ENCODE measurements at places on chromosomes 16 and 17.
A peak's percentile ranks its signal among the peaks of the same experiment; 100 is the strongest.

DNA sequence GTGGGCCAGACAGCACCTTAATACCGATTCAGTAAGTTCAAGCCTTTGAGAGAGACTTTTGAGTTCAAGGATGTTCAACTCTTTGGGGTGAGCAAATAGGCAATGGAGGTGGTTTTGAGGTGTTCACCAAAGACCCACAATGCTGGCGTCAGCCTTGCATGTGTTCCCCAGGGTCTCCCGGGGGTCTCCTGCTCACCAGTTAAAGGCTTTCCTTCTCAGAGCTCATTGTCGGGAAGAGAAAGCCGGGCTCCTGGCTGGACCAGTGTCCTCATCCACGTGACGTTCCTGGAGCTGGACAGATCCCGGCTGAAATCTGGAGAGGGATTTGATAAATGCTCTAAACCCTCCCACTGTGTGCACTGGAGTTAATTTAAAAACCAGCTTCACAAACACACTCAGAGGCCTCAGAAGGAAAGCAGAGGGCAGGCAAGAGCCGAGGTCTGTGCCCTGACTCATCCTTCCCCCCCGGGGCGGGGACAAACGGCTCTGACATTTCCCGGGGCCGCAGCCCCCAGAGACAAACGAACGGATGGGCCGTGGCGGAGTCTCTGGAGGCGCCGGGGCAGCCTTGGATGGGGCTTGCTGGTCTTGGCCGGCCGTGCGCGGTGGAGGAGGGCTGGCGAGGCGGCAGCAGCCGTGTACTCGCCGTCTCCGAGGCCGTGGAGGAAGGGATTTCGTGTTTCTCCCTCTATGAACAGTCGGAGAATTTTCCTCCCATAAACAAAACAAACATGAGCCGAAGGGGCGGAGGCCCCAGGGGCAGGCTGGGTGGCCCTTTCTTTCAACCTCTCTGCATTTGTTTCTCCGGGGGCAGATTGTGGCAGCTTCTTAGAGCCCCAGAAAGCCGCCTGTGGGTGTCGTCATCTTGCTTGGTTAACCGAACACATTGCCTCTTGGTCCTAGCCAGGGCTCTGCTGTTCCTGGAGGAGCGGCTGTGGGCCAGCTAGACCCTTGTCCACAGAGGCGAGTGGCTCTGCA lies 94.2 kb downstream of the NTN1 start:
- DNase-seq = peak; percentile 27

DNA sequence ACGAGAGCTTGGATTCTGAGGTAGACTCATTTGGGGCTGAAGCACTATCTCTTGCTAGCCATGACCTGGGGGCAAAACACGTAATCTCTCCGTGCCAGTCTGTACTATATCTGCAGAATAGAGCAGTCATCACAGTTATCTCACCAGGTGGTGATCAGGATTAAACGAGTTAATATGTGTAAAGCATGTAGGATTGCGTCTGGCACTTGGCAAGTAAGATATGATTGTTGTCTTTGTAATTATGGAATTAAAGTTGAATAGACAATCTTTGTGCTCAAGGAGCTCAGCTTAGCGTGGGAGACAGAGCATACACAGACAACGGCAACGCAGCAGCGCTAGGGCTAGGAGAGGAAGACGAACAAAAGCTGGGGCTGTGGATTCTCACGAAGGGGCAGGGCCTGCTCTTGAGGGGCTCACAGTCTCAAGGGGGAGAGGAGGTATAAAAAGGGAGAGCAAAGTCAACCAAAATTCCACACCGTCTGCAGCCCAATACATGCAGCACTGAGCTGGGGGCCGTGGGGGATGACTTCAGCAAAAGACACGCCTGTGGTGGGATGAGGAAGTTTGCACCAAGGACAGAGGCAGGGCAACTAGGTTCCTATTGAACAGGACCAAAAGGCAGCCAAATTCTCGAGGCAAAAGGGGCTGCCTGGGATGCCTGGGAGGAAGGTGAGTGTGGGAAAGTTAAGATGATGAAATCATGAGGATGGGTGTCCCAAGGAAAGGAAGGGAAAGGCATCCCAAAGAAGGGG lies 68.6 kb downstream of the SDK2 start:
- no peak for DNase-seq

- DNase-seq = no peak
These were observed 124.4 kb upstream of the SDK2 start for GRCh38 chr17:73768691-73769090.

- DNase-seq = no peak
These were observed 4.8 kb downstream of the KRT23 start for GRCh38 chr17:40932608-40933007.

GRCh38 chr16:81435103-81435502 lies 9.5 kb upstream of the CMIP start:
- DNase-seq = no peak

GRCh38 chr17:51454456-51454978 lies 194.2 kb downstream of the UTP18 start:
- DNase-seq = no peak

- no peak for DNase-seq
These were observed 118.0 kb upstream of the PLCG2 start for GRCh38 chr16:81661082-81661481.

DNA sequence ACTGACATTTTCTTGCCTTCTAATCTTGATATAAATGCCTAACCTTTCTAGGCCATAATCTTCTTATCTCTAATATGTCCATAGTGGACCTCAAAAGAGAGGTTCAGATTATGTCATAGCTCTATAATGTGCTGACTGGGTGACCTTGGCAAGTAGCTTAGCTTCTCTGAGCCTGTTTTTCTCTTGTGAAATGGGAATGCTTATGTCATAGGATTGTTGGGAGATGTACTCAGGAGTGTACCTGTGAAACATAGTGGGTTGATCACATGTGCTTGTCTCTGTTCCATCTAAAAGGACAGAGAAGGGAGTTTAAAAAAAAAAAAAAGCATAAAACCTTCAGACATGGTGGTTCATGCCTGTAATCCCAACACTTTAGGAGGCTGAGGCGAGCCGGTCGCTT lies 2.4 kb downstream of the MED9 start:
- DNase-seq = no peak

DNA sequence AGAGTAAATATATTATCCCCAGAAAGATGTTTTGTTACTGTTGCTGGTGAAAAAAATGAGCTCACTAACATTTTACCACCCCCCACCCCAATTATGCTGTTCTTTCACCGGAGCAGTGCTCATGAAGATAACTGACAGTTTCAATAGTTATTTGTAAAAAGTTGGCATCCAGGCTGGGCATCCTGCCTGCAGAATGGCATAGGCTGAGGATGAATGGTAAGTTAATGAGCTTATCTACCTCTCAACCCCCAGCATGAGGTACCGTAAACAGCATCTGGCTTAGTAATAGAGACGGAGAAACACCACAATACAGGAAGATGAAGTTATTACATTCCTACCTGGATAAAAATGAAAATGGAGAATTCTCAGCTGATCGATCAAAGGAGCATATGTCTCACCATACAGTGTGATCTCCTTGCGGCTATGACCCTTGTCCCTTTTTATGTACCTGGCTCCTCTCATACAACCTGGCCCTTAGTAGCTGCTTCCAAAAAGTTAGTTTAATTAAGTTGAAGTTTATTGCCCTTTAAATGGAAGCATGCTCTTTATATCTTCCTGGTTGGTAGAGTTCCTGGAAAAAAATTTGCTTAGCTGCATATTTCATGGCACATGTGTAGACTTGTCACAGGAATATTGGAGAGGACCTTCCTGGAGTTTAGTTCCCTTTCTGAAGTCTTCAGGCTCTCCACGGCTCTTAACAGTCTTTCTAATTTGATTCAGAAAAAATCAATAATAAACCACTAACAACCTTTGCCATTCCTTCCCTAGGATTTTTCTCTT lies 61.2 kb upstream of the MPHOSPH6 start:
- DNase-seq = no peak

- no peak for DNase-seq
These were observed 3.2 kb upstream of the WNT3 start for GRCh38 chr17:46821482-46822387.

DNA sequence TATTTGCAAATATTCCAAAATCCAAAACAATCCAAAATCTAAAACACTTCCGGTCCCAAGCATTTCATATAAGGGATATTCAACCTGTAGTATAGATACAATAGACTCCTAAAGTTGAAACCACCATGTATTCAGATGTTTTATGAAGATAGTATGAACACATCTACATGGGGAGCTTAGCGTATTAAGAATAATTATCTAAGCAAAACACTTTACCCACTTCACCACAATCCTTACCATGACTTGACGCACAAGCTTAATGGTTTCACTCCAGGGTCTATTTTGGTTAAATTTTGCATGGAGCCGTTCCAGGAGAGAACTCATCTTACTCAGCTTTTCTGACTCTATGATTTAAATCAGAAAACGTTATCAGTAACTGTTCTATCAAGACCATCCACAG lies 3.5 kb downstream of the MED1 start:
- no peak for DNase-seq

DNA sequence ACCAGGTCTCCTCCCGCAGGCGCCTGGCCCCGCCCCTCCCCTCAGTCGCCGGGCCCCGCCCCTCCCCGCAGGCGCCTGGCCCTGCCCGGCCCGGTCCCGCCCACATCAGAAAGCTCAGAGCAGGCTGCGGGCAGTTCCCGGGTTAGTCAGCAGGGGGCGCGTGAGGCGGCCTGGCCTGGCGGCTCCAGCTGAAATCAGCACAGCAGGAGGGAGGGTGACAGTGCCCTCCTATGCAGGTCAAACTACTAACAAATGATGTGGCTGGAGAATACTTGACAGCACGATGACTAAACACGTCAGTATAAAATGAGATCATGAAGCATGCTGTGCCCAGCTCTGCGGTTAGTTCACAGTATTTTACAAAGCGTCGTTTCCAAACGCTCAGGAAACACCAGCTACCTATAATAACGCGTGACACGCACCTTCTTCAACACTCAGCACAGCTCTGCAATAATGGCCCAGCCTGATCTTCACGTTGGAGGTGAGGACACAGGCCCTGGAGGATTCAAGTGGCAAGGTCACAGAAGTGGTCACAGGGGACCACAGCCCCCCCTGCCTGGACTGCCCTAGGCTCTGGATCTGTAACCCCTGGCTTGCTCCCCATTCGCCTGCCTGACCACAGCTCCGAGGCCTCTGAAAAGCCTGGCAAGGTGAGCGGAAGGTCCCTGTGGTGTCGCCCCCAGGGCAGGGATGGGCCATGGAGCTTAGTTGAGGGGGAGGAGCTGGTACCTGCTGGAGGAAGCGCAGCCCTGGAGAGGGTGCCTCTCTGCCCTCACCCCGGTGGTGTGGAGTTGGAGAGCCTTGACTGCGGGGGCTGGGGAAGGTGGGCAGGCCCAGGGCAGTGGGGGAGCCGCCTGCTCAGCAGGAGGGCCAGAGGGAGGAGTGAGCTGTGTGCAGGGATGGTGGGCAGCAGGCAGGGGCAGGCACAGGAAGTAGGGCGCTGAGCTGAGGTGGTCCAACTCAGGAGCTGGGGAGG lies 81.2 kb downstream of the KCNJ12 start:
- peak; percentile 94 for DNase-seq

GRCh38 chr16:88049561-88050545 lies 98.6 kb downstream of the BANP start:
- DNase-seq = no peak

DNA sequence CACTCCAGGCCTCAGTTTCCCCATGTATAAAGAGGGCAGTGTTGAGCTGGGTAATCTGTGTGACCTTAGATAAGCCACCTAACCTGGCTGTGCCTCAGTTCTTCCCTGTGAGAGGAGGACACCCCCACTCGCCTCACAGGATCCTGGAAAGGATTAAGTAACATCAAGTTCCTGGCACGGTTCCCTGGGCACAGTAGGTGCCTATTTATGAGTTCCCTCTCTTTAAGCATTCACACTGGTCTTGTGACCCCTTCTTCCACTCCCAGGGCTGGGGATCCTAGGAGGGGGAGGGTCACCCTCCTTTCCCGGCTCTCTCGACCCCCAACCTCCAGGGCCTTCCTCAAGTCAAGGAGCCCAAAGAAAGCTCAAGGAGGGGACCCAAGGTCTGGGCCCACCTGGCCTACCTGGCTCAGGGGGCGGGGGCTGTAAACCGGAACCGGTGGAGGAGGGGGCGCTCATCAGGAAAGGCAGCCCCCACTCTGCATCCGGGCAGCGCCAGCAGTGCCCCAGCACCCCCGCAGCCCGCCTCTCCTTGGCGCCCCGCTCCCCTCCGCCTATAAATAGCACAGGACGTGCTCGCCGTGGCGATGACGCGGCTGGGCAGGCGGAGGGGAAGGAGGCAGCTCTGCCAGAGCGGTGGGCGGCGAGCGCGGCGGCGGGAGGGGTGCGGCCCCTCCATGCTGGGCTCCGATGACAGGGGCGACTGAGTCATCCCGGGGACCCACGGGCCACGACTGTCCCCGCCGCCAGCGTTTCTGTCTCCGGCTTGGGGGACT lies 9.4 kb downstream of the RPL19 start:
- DNase-seq = peak; percentile 79

DNA sequence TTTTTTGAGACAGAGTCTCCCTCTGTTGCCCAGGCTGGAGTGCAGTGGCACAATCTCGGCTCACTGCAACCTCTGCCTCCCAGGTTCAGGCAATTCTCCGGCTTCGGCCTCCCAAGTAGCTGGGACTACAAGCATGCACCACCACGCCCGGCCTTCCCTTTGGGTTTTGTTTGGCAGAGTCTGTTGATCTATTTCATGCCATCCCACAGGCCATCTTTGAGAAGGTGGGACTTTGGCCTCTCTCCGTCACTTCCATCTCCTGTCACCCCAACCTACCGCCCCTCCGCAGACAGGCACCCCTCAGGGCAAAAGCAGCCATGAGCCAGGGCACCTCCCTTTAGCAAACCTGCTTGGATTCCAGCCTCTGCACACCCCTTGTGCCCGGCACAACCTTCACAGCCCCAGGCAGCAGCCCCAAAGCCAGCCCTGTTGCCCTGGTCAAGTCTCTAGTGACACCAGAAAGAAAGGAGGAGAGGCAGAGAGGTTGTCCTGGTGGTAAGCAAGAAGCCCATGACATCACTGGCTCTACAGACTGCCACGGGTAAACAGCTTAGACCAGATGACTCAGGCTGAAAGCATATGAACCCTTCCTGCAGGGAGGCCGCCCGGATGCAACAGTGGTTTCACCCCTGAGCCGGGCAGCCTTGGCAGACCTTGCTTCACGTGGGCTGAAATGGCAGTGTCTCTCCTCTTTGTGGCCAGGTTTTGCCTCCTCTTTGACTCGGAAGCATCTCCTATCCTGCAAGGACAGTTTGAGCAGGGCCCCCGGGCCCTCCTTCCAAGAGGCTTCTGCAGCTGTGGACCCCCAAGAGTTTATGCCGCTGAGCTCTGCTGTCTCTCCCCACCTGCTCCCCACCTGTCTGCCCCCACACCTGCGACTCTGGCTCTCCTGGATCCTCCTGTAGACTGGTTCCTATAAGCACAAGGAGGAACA lies 8.1 kb upstream of the TIMP2 start:
- no peak for DNase-seq

- no peak for DNase-seq
These were observed 109.9 kb downstream of the RBFOX3 start for GRCh38 chr17:79500745-79501618.

GRCh38 chr16:66845791-66846221 lies 1.6 kb downstream of the CA7 start:
- DNase-seq = no peak

- DNase-seq = no peak
These were observed 78.5 kb downstream of the ZZEF1 start for GRCh38 chr17:4064366-4064765.

All from natural killer cell (primary cell).